Spinal cord (tissue), 10 donors: ENCODE measurements at places on chromosomes 5 and 9. TPM values are rescaled to one million over a fixed set of nuclear protein-coding genes. Genes with fewer than 3 reads are reported as not detected.

FOXD4L3 gene
- polyA plus RNA-seq = 0.81 TPM

CATSPER3 gene
- 0.75 TPM for polyA plus RNA-seq

GOLGA1 gene
- 21.7 TPM for polyA plus RNA-seq

INSL4 gene
- not detected for polyA plus RNA-seq

IL9 gene
- polyA plus RNA-seq = 1.0 TPM

NUP155 gene
- 19.7 TPM for polyA plus RNA-seq

PLGRKT gene
- 32.3 TPM for polyA plus RNA-seq

FOXD4L6 gene
- not detected for polyA plus RNA-seq

CRHBP gene
- 7.1 TPM for polyA plus RNA-seq

PWWP2A gene
- 23.9 TPM for polyA plus RNA-seq

QRFP gene
- polyA plus RNA-seq = 0.51 TPM

ACER2 gene
- polyA plus RNA-seq = 2.7 TPM

CNTFR gene
- 110 TPM for polyA plus RNA-seq

RAB14 gene
- 113 TPM for polyA plus RNA-seq

SPATA31D4 gene
- not detected for polyA plus RNA-seq

GFPT2 gene
- 10.0 TPM for polyA plus RNA-seq

PDZD2 gene
- polyA plus RNA-seq = 33.1 TPM

DMRT3 gene
- 1.0 TPM for polyA plus RNA-seq

CYLC2 gene
- polyA plus RNA-seq = not detected

SGCD gene
- polyA plus RNA-seq = 7.8 TPM

DOCK2 gene
- polyA plus RNA-seq = 5.8 TPM

STK32A gene
- polyA plus RNA-seq = 19.6 TPM

COL23A1 gene
- 9.7 TPM for polyA plus RNA-seq

FBXW2 gene
- polyA plus RNA-seq = 50.0 TPM

NKD2 gene
- 19.7 TPM for polyA plus RNA-seq

ITK gene
- 0.51 TPM for polyA plus RNA-seq

POLR3G gene
- polyA plus RNA-seq = 4.0 TPM

PCDHB12 gene
- polyA plus RNA-seq = 4.9 TPM
